ENCODE measurements at places on chromosomes 2 and 18.

DNA sequence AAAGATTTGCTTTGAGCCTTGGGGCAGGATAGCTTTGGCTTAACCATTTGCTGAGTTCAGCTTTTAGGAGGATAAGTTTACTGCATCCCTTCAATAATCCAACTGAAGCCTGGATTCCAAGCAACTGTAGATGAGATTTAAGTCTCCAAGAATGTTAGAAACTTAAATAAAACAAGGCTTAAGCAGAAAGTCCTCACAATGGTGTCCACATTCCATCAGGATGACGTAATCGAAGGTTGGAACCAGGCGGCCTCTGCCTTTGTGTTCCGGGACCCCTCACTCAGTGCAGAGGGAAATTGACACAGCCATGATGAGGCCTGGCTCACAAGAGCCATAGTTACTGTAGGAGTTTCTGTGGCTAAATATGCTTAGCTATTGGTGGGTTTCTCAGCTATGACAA lies 260.4 kb downstream of the LPIN1 start:
- no peak for DNase-seq

DNA sequence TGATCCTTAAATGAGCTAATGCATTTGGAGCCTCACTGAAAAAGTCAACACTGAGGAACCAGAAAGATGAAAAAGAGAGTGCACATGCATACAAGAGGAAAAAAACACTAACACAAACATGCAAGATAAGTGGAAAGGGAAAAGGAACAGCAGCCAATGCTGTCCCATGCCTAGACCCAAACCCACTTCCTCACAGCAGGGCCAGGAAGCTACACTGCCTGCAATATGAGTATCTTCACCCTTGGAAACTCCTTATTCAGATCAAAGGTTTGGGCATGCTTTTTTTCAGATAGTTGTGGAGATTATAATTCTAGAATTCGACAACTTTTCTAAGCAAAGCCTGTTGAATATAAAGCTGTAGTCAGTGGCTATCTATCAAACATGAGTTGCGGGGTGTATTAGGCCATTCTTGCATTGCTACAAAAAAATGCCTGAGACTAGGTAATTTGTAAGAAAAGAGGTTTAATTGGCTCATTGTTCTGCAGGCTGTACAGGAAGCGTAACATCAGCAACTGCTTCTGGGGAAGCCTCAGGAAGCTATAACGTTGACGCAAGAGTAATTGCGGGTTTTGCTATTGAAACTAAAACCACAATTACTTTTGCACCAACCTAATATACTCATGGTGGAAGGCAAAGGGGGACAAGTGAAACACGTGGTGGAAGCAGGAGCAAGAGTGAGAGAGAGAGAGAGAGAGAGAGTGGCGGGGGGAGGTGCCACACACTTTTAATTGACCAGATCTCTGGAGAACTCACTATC lies 138.2 kb downstream of the MBD2 start:
- DNase-seq: no peak

DNA sequence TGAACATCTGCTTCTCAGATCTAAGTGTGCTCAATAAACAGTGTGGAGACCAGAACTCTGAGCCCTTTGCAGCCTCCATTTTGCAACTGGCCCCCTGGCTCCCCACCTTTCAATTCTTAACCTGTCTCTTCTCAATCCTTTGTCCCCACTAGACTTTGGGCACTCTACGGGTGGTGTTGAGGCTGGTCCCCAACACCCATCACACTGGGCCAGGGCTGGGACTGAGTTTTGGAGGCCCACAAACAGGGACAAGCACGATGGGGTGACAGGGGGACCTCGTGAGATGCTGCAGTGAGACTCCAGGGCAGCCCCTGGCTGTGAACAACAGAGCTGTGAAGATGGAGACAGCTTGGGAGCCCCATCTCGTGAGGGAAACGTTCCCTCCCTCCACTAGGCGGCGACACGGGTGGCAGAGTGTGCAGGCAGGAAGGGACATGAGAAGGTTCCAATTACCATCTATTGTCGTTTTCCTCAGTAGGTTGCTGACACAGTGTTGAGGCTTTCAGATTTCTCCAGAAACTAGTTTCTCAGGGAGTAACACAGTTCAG lies 1.2 kb downstream of the ANKMY1 start:
- peak; percentile 63 for DNase-seq

DNA sequence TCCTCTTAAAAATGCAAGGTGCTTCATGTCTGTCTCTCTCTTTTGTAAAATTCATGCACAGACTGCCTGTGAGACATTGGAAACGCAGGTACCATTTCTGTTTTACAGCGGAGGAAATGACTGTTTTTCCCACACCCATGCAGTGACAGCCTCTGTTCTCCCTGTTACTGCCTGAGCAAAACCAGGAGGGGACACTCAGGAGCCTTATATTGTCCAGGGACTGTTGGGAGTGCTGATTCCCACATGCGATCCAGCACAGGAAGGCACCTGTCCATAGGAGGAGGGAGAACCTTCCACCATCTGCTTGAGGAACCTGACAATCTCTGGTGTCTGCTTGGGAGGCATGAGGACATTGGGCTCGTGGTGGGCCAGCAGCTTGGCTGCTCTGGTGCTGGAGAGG lies 36.9 kb upstream of the RAB6D start:
- no peak for DNase-seq

GRCh38 chr2:72917138-72917876 lies at the start of gene EMX1:
Gene EMX1 (plus strand): TSS chr2:72917519. CDS start chr2:72917853, 334 bp downstream.
- no peak for DNase-seq

DNA sequence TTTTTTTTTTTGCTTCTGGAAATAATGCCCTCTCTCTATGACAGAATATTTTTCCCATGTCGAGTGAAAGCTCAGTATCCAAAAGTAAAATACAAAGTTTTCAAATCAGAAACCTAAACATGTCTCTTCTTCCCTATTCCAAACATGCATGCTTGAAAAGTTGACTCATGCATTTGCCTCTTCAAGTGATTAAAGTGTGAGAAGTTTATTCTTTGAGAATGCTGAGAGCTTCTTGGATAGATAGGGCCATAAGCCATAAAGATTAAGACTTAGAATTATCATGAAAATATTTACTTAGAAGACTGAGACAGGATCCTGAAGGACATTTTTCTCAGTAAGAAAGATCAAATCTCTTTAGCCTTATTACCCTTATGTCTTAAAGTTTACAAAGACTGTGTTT lies 98.6 kb upstream of the EPB41L5 start:
- no peak for DNase-seq

DNA sequence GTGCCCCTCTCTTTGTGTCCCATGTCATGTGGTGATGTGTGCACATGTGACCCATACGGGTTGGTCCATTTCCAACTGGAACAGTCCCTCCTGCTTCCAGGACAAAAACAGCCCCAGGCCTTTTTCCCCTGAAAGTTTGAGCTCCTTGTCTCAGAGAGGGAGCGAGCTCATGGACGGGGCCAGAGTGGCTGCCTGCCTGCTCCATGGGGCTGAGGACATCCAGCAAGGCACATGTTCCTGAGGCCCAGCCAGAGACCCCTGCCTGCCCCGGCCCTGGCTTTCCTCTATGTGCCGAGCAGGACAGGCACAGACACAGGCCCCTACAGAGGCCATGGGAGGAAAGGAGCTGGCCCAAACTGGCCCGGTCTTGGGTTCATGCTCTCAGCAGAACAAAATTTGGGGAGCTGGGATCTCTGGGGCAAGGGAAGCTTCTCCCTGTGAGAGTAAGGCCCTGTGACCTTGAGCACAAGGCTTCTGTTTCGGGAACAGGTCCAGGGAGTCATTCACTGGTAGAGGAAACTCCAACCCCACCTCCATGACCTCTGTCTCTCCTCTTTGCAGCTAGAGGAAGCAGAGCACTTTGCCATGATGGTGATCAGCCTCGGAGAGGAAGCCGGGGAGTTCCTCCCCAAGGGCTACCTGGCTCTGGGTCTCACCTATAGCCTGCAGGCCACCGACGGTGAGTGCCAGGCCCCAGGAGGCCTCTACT lies 105.8 kb upstream of the MCFD2 start:
- no peak for DNase-seq

- no peak for DNase-seq
These were observed 21.5 kb downstream of the IL1RN start for GRCh38 chr2:113148606-113149552.

- no peak for DNase-seq
These were observed 84.9 kb upstream of the MRPS9 start for GRCh38 chr2:104952976-104953375.

DNA sequence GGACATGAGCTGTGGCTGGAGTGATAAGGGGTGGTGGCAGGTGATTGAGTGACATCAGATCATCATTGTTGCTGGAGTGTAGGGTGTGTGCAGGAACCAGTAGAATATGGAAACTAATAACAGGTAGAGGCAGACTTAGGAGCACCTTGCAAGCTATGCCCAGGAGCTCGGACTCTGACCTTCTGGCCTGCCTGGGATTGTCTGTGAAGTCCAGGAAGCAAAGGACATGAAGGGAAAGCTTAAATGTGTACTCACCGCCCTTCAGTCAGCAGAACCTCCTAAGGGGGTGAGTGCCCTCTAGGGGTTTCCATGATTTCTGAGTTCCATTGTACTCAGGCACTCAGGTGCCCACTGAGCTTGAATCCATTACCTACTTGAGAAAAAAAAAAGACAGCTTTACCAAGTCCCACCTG lies 104.2 kb downstream of the CRIM1 start:
- no peak for DNase-seq

GRCh38 chr2:71670430-71670795 lies 217.1 kb downstream of the DYSF start:
- DNase-seq: no peak

GRCh38 chr2:55809875-55810621 lies 113.5 kb downstream of the EFEMP1 start:
- no peak for DNase-seq

- no peak for DNase-seq
These were observed 48.9 kb downstream of the STK25 start for GRCh38 chr2:241459520-241459919.

DNA sequence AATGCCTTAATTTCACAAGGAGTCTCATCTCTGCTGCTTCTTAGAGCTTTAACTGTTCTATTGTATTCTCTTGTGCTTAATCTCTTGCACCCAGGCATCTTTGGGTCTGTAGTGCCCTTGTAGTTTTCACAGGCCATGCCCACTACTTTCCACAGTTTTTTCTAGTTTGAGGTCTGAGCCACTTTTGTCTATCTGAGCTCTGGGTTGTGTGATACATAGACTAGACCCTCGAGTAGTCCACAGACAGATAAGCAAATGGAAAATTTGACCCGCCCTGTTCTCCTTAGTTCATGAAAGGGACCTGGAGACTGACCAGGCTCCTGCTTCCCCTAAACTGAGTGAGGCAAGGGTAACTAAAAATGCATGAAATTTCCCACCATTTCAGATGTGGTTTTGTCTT lies 466.8 kb upstream of the ZEB2 start:
- DNase-seq: no peak

GRCh38 chr2:222424729-222425671 lies 657 bp downstream of the SGPP2 start:
- DNase-seq: no peak

- DNase-seq: no peak
These were observed 8.5 kb downstream of the ESPNL start for GRCh38 chr2:238108423-238109183.

DNA sequence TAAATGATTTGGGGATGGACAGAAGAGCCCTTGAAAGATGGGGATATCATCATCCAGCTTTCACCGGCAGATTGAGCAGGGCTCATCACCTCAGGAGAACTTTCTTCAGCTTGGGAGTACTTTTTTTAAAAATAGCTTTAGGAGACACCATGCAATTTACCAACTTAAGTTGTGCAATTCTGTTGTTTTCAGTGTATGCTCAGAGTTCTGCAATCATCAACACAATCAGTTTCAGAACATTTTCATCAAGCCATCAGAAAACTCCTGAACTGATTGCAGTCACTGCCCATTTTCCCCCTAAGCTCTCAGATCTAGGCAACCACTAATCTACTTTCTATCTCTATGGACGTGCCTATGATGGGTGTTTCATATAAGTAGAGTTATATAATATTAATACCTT lies 117.7 kb downstream of the CRIM1 start:
- no peak for DNase-seq

DNA sequence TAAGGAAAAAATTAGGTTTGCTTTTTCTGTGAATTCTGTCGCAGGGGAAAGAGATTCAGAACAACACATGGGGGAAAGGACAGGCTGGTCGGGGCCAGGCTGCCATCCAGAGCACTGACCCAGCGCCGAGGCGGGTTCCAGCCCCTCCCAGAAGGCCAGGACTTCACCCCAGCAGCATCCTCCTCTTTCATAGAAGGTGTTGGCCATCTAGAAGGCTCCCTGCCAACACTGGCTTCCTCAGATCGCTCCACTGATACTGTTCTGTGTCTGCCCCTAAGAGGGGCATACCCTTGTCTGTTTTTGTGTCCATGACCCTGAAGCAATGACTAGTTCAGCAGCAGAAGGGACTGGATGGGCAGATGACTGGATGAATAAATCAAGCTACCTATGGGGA lies 144.5 kb downstream of the HDAC4 start:
- no peak for DNase-seq

DNA sequence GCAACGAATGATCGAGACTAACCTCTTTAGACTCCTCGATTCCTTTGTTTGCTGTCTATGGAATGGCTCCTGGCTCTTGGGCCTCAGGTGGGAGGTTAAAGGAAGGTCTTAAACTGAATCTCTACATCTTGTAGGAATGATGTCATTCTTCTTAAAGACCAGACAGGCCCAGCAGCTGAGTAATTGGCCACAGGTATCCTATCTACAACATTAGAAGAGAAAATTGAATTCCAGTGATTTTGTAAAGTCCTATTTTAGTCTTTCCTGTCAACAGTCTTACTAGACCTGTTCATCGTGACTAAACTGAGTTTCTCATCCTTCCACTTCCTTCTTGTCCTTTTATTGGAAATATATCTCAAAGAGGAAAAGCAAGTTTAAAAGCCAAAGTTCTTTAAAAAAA lies 274.8 kb downstream of the ALPK2 start:
- DNase-seq: no peak

- no peak for DNase-seq
These were observed 2.0 kb downstream of the IGFBP2 start for GRCh38 chr2:216635171-216635570.

GRCh38 chr2:209696836-209697711 lies 74.6 kb upstream of the UNC80 start:
- DNase-seq: no peak

DNA sequence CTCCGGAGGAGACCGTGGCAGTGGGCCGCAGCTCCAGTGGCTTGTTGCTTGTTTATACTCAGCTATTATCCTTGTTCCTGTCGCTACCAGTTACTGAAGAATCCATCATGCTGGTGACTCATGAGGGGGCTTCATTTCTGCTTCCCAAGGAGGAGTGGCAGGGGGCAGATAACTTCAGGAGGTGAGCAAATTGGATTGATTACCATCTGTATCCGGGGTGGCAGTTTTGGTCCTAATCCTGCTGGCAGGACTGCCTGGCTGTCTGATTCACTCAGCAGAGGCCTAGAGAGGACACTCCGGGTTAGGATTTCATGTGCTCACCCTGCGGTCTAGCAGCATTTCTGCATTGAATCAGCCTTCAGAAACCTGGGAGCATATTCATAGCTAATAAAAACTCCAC lies 230.0 kb downstream of the ACTR3 start:
- DNase-seq: no peak

Measured in left hindlimb (tissue), 1 donor.